Germinal center (tissue), 1 donor: ENCODE measurements at places on chromosomes 1 and 21.

DNA sequence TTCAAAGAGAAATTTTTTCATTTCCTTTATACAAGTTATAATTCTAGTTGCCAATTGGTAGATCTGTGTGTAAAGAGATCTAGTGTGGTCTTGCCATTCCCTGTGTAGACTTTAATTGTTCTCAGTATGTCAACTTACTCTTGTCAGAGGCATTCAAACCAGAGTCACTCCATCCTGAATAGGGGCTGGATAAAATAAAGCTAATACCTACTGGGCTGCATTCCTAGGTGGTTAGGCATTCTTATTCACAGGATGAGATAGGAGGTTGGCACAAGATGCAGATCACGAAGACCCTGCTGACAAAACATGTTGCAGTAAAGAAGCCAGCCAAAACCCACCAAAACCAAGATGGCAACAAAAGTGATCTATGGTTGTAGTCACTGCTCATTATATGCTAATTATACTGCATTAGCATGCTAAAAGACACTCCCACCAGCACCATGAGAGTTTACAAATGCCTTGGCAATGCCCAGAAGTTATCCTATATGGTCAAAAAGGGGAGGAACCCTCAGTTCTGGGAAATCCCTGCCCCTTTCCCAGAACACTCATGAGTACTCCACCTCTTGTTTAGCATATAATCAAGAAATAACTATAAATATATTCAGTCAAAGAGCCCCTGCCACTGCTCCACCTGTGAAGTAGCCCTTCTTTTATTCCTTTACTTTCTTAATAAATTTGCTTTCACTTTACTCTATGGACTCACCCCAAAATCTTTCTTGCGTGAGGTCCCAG is 74.0 kb upstream of the ADAMTS5 start:
- no peak for DNase-seq

DNA sequence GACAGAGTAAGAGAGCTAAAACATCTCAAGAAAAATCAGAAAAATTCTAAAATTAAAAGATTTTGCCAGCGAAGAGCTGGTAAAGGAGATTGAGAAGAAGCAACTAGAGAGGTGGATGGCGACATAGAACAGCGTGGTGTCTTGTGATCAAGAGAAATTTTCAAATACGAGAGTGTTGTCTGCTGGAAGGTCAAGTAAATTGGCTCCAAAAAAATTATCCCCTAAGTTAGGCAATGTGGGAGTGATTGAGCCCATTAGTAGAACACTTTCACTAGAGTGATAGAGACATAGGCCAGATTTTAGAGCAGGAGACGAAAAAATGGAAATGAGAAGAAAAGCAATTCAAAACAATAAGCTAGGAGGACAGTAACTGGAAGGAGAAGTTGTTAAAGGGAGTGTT is 94.3 kb upstream of the MPC2 start:
- DNase-seq = no peak

DNA sequence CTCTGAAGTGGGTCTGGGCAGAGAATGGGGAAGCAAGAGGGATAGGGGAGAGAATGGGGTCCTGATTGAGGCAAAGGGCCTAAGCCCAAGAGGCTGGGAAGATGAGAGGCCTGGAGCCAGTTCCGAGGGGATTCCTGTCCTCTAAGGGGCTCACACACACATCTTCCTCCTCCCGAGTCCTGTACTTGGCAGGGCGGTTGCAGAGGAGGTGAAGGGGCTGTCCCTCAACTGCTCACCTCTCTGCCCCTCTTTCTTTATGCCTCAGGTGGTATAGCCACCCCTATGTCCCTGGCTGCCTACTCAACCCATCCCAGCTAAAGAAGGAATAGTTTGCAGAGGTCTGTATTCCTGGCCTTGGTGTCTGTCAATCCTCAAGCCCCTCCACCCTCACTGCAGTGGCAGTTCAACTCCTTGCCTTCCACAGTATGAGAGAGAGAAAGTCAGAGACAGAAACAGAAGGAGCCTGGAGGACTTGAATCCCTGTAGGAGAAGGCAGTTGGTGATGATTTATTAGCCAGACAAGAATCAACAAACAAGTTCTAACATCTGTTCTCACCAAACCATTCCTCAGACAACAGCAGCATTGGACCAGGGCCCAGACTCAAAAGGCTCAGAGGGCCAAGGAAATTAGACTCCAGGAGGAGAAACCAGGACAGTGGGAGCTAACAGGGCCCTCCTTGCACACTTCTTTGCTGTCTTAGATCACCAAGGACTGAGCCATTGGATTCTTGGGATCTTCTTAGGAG is 10.7 kb downstream of the SH2D2A start:
- DNase-seq = no peak

- DNase-seq = no peak
Observed at GRCh38 chr1:38815903-38816627, 43.5 kb downstream of the RRAGC start.

- peak; percentile 36 for DNase-seq
Observed at GRCh38 chr21:17783481-17784179, 35.5 kb downstream of the C21orf91 start.

DNA sequence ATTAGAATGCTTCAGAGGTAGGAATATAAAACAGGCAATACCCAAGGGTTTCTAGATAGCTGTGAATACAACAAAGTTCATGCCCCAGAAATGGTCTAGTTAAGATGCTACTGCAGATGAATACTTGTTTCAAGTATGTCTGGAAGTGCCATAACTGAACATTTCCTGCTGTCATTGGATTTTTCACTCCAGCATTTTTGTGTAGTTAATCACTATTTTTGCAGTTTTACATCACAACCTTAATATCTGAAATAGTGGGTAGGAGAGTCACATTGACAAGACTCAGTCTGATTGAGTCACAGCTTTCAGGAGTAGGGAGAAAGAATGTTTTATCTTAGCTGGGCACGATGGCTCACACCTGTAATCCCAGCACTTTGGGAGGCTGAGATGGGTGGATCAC is 126.4 kb upstream of the C1orf21 start:
- DNase-seq = no peak

GRCh38 chr1:109630081-109630897 is 10.7 kb downstream of the AMPD2 start:
- DNase-seq = peak; percentile 50

DNA sequence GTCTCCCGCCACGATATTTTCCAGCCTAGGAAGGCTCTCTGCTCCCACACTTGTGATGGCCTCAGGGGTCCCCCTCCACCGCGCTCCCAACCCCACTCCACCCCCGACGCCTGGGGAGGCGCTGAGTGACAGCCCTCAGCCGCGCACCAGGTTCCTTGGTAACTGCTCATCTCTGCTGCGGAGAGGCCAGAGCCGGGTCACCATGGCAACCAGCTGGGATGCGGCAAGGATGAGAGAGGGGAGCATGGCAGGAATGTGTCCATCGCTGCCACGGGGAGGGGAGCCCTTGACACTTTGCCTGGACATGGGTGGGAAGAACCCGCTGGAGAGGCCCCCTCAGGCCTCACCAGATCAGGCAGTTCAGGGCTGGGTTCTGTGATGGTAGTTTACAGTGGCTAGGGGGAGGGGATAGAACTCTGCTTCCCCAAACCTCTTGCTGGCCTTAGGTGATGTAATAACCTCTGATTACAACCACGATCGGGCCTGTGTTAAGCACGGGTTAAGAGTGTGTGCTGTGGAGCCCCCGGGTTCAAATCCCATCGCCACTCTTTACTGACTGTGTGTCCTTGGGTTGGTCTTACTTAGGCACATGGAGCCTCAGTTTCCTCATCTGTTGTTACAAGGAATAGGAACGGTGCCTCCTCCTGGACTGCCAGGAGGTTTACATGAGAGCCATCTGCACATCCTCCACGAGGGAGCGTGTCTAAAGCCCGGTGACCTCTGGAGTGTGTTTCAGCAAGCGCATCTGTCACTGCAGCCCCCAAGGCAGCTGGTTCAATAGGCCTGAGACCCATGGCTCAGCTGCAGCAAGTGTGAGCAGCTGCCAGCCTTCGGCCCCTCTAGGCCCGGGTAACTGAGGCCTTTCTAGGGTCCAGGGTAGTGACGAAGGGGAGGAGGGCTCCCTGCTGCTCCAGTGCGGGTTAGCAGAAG is 6.3 kb downstream of the KIF17 start:
- no peak for DNase-seq

DNA sequence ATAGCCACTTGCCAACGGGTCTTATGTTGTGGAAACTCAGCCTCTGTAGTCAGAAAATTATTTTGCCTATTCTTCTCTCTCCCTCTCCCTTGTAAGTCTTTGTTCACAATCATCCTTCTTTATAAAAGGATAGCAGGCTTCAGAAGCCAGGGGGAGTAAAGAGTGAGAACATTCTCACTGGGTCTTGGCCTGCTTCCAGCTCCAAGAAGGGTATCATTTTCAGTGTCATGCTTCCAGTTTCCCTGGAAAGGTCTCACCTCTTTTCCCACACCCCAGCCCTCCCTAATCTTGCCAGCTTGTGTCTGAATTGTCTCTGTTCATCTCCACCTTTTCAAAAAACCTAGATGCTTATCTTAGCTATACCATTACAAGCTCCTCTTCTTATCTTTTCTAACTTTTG is 346.2 kb upstream of the LRRC7 start:
- DNase-seq = no peak

DNA sequence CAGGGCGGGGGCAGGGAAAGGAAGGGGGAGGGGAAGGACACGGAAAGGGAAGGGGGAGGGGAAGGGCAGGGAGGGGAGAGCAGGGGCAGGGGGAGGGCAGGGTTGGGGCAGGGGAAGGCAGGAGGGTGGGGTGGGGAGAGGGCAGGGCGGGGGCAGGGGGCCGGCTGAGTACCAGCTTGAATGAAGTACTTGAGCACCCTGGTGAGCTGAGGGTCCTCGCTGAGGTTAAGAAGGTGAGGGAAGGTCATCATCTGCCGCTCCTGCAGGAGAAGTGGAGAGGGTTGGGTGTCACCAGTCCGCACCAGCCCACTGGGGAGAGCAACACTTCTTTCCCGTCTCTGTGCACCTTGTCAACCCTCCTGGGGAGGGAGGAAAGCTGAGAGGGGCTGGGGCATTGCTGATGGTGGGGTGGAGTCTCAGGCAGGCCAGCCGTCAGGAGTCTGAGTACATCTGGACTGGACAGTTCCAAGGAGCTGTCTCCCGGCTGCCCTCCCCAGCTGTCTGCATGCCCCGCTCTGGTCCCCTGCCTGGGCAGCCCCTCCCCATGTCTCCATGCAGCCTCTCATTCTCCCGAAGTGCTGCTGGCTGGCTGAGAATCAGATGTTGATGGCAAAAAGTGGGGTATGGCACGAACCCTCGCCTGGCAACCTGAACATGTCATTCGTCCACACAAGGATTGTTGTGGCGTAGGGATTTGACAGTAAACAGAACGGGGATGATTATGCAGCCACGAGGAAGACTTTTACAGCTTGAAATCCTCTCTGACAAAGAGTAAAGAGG is 70.0 kb downstream of the SCCPDH start:
- no peak for DNase-seq

DNA sequence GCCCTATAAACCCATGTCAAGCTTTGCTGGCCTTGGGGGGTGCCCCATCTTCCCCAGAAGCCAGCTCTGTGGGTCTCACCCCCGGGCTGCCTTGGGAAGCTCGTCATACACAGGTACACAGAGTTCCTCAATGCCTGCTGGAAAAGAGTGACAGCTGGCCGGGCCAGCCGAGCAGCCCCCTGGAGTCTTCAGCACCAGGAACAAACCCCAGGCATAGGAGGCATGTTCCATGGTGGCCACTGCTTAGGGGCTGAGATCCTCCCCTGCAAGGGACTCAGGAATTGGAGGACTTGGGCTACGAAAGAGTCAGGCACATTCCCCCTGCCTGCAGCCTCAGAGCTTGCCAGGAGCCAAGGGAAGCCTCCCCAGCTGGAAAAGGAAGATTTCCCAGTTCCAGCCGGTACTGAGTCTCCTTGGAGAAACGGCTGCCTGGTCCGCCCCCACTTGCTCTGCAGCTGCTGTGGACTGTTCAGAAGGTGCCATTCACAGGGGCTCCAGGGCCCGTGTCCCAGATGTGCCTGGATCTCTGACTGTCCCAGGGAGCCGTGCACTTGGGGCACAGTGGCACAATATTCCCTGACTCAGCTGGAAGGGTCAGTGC is 89.5 kb downstream of the STUM start:
- DNase-seq = no peak

DNA sequence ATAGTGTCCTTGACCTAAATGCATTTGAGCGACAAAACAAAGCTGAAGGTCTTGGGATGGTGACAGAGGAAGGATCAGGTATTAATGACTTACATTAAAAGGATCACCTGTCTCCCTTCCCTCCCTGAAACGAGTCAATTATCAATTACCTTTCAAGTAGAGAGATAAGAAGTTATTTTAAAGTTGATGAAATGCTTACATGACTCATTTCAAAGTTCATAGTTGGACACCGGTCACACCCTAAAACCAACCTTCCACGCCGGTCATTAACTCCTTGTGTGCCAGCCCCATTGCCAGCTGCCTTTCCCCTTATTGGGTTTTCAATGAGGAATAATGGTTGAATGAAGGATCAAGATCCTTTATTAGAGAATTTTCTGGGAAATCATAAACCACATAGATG is 129.8 kb downstream of the ZP4 start:
- DNase-seq = no peak

- no peak for DNase-seq
Observed at GRCh38 chr21:35705888-35706287, 354.4 kb downstream of the SETD4 start.

DNA sequence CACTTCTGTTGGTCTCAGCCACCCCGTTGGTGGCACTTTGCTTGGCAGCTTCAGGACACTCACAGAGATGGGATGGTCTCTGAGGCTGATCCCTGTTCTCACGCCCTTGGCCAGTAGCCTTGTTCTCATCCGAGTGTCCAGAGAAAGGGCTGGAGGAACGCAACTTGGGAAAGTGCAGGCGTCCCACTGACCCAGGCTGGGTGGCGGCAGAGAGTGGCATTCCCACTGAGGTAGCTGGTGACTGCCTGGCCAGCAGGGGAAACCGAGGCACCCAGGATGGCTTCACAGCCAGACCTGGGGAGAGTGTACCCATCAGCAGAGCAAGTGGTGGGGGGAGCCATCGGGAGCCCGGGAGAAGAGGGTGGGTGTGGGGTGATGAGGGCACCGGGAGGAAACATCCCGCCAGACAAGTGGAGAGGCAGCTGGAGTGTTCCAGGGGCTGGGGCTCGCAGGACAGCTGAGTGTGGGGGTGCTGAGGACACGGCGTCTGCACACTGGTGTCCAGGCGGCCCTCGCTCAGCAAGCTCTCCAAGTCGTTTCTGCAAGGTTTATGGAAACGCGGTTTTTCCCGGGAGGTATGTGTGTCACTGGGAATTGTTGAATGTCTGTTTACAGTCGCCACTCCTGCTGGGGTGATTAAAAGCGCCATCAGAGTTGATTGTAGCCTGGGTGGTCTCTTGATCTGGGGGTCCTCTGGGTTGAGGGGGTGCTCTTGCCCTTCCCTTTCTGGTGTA is 97.8 kb downstream of the SIK1 start:
- DNase-seq = no peak

- no peak for DNase-seq
Observed at GRCh38 chr1:161021970-161022353, 1.0 kb upstream of the F11R start.

DNA sequence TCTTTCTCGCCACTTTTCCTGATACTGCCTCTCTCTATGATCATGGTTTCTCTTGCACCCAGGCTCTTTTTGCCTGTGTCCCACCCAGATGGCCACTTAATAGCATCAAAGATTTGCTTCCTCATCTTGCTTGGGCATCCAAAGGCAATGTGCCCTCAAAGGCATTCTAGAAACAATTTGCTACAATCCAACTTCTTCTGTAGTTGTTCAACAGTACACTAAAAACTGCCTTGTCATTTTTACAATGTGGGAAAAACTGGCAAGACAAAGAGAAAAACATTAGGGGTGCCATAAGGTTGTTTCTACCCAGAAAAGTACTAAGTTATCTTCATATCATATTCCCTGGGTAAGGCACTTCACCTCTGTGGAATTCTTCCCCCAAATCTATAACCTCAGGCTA is 16.5 kb upstream of the KLF18 start:
- no peak for DNase-seq

GRCh38 chr1:111471538-111471937 is 2.2 kb upstream of the C1orf162 start:
- DNase-seq = no peak

- no peak for DNase-seq
Observed at GRCh38 chr1:115697619-115698018, 55.8 kb downstream of the VANGL1 start.
